ENCODE measurements at places on chromosomes 16 and 17.

GRCh38 chr17:42017866-42018200 is 594 bp upstream of the DNAJC7 start:
- DNase-seq: peak; percentile 41

GRCh38 chr16:56994311-56994710 is 5.0 kb downstream of the NLRC5 start:
- DNase-seq: no peak

- no peak for DNase-seq
These were observed 1.2 kb downstream of the ASGR1 start for GRCh38 chr17:7177954-7178477.

DNA sequence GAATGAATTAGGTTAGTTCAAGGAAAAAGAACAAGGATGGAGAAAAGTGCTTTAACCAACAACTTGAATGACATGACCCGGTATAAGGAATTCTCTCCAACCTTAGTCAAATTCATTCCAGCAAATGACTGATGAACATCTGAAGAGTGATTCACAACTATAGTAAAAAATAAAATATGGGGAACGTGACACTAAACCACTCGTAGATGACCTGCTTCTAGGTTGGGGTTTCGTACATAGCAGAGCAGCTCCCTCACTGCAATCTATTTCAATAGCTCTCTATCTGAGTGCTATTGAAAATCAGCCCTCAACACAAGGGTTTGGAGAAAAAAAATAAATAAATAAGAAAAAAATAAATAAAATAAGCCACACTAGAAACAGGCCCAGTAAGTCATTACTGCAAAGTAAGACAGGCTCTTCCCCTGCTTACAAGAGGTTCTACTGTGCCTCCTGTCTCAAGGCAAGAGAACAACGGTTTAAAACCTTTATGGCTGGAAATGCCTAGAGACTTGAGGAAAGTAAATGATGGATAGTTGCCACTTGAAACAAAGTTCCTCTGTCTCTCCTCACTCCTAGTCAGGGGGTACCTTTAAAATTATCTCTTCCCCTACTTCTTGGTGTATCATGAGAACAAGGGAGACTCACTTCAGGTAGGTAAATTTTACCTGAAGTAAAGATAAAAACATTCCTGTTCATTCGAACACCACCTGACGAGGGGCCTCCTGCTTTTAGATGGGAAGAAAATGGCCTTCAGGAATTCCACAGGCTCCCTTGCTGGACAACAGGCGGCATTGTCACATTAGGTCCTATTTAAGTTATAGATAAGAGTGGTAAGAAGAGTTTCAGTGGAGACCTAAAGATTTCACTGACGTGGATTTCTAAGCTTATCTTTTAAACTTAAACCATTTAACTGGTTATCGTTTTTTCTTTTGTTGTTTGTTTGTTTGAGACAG is 20.5 kb downstream of the COG7 start:
- no peak for DNase-seq

- DNase-seq: no peak
These were observed 61.6 kb downstream of the MRTFB start for GRCh38 chr16:14132696-14133048.

DNA sequence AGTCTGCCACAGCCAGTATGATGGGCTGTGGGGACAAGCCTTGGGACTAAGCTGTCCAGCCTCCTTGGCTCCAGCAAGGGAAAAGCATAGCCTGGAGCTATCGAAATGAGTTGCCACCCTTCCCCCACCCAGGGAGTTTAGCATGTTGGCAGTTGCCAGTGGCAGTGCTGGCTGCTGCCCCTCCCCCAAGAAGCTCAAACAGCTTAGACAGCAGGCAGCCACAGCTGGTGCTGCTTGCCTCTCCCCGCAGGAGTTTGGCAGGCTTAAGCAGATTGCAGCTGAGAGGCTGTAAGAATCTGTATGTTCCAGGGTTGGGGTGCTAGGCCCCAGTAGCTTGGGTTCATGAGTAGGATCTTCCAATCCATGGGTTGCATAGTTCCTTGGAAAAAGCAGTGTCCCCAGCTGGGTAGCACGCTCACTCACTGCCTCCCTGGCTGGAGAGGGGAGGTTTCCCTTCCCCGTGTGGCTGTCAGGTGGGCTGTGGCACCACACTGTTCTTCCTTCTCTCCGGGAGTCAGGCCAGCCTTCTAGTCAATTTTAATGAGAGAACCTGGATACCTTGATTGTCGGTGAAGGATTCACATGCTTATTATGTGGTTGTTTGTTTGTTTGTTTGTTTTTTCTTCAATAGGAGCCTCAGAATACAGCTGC is 506.1 kb downstream of the CDH11 start:
- no peak for DNase-seq

DNA sequence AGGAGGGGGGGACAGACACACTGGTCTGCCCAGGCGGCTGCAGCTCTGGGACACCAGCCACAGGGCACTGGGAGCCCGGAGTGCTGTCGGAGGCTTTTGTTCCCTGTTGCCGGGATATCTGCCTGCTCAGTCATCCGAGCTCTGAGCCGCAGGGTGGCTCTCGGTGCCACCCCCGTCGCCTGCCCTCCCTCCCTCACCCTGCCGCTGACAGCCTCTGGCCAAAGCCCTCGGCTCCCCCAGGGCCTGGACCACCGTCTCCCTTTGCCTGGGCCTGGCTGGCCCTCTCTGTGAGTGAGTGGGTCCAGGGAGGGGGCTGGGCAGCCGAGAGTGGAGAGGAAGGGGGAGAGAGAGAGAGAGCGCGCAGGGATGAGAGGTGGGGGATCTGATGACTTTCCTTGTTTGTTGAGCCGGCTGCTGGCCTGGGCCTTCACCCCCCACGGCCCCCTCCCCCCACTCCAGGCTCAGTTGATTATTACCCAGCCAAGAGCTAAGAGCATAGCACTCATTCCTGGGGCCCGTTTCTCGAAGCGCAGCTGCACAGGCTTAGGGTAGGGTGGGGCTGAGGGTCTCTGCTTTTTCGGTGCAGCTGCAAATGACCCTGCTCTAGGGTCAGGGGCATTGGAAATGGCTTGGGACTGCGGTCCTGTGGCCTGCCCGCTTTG is 2.7 kb downstream of the FOXJ1 start:
- DNase-seq: no peak

DNA sequence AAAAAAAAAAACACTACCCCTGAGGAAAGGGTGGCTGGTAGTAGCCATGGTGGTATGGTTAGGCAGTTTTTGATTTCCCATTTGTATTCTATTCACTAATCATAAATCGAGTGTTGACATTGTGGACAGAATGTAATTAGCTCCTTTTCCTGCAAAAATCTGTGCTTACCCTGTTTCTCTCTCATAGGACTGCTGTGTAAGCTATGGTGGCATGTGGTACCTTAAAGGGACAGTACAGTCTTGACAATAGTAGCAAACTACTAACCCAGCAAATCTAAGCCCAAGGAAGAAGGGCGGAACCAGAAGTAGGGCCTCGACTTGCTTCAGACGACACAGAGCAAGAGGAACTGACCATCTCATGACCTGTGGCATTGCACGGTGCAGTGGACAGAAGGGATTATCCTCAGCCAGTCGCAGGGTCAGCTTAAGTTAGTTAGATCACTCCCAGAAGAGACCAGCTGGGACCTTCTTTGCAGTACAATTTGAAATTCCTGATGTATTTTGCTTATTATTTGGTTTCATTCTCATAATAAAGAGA is 36.3 kb downstream of the POLR3E start:
- DNase-seq: no peak

DNA sequence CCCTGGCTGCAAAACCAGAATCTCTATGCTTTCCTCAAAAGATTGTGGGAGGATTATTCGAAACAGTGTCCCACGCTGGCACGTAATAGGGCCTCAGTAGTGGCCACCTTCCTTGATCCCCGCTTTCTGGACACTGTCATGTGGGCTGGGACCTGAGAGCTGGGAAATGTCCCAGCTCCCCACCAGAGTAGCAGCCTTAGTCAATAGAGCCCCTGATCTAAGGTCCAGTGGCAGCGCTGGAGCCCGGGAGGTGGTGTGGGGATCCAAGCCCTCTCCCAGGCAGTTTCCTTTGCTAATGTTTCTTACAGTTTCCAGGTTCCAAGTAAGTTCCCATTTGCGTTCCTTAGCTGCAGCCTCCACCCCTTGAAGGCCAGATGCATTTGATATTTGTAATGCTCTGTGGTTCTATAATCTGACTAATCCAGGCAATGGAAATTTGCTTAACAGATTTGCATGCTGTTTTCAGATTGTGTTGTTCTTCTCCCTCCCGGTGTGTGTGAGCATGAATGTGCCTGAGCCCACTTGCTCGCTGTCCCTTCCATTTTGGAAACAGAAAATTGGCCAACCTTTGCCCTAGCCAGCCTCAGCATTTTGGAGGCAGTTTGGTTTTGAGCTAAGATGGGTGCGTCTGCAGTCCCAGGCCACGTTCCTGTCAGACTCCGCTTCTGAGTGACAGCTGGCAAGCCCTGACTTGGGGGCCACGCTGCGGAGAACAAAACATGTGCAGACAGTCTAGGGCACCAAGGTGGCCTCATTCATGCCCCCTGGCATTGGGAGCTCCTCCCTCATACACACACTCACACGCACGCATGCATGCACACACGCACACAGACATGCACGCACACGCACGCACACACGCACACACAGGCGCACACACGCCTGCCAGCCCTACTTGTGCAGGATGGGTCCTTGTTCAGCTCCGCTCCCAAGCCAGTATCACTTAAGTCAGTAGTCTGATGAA is 69.4 kb downstream of the CCDC182 start:
- DNase-seq: no peak

DNA sequence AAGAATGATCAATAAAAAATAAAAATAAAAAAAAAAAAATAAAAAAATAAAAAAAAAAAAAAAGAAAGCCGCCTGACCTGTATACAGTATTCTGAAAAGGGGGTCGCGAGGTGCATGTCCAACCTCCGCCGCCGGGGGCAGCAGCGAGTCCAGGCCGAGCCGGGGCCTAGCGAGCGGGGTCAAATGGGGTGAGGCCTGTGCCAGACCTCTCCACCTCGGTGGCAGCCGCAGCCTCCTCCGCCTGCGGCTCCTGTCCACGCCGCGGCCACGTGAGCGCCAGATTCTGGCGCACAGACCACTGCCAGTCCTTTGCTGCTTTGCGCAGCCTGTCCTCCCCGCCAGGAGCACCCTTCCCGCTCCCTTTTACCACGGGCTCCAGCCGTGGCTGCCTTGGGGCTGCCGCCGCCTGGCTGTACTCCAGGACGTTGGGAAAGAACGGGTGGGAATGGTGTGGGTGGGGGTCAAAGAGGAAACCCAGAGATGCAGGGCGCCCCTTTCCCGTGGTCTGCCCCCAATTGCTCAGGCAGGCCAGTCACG is 2.4 kb upstream of the BCKDK start:
- DNase-seq: peak; percentile 82

DNA sequence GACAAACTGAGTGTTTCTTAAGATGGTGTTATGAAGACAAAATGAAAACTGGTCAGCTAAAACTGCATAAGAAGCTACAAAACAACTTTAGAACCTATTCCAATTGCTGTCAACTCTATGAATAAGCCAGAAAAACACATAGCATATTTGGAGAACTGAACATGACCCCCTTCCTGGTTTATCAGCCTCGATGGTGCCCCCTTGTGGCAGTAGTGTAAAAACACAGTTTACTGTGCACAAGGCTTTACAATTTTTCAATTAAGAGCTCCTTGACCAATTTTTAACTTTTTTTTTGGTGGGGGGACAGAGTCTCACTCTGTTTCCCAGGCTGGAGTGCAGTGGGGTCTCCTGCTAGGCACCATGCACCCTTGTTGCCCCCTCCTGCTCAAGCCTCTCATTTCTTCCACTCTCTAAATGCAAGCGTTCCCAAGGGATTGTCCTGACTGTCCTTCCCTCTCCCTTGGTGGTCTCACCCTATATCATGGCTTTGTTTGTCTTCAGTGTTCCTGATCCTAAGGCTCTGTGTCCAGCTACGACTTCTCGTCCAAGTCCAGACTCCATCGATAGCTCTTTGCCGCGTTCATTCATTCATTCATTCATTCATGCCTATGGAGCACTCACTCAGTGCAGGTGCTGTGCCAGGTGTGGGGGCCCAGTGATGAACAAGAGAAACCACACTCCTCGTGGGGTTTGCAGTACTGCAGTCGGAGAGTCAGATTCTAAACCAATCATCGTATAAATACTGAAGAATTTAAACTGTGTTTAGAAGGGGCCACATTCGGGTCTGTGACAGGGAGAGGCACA is 7.5 kb downstream of the EIF1 start:
- peak; percentile 74 for DNase-seq

- DNase-seq: no peak
These were observed 10.6 kb downstream of the FBXO39 start for GRCh38 chr17:6786618-6787017.

GRCh38 chr16:83441517-83441916 is 366.3 kb upstream of the HSBP1 start:
- no peak for DNase-seq

DNA sequence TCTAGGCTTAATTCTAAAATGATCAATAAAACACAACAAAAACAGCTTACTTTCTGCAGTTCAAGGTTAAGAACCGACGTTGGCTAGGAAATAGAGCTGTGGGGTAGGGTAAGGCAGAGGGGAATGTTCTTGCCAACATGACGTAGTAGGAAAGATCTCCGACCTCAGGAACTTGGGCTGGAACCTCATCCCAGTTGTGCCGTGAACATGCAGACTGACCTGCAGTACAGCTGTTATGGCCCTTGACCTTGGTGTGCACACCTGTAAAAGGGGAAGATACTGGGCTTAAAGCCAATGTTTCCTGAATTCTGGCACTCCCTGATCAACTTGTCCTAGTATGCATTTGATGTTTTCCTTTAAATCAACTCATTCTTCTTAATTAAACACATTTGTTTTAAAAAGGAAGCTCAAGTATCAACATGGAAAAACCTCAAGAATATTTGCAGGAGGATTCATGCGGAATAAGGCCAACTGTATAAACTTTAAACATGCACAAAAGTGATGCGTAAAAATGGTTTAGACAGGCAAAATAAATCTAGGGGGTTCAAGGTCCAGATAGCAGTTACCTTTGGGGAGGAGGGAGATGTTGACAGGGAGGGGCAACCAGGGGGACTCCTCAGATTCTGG is 14.2 kb upstream of the SLC6A2 start:
- no peak for DNase-seq

- DNase-seq: no peak
These were observed 123.0 kb downstream of the CHD9NB start for GRCh38 chr16:52929478-52930400.

- DNase-seq: peak; percentile 83
These were observed at the start of gene C1QL1 for GRCh38 chr17:44968225-44969143. TSS of gene C1QL1 (minus strand) at chr17:44968303. CDS start at chr17:44968048, 255 bp downstream.

DNA sequence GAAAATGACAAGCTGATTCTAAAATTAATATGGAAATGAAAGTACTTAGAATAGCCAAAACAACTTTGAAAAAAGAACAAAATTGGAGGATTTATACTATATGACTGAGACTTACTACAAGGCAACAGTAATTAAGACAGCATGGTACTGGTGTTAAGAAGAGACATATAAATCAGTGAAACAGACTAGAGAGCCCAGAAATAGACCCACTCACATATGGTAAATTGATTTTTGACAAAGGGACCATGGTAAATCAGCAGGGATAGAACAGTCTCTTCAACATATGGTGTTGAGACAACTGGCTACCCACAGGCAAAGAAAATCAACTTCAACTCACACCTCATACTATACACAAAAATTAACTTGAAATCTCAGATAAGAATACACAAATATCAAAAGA is 12.9 kb downstream of the CMC2 start:
- no peak for DNase-seq

DNA sequence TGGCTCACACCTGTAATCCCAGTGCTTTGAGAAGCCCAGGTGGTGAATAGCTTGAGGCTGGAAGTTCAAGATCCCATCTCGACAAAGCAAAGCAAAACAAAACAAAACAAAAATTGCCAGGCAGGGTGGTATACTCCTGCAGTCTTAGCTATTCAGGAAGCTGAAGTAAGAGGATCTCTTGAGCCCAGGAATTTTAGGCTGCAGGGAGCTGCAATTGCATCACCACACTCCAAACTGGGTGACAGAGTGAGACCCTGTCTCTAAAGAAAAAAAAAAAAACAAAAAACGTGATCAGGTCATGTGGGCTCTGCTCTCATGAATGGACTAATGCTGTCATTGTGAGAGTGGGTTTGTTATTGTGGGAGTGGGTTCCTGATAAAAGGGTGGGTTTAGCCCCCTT is 409.1 kb downstream of the NPIPA7 start:
- no peak for DNase-seq

Measured in stimulated activated CD4-positive, alpha-beta T cell treated with anti-CD3 and anti-CD28 coated beads, Interleukin-1b, Interleukin-23, amount 100 ng/mL, for 48 hours (primary cell).